ENCODE measurements at places on chromosomes 7 and 10.

- no peak for DNase-seq
Measured at GRCh38 chr7:777728-778078, 50.6 kb upstream of the PRKAR1B start.

- DNase-seq = no peak
Measured at GRCh38 chr7:30503274-30504212, 1.1 kb downstream of the GGCT start.

DNA sequence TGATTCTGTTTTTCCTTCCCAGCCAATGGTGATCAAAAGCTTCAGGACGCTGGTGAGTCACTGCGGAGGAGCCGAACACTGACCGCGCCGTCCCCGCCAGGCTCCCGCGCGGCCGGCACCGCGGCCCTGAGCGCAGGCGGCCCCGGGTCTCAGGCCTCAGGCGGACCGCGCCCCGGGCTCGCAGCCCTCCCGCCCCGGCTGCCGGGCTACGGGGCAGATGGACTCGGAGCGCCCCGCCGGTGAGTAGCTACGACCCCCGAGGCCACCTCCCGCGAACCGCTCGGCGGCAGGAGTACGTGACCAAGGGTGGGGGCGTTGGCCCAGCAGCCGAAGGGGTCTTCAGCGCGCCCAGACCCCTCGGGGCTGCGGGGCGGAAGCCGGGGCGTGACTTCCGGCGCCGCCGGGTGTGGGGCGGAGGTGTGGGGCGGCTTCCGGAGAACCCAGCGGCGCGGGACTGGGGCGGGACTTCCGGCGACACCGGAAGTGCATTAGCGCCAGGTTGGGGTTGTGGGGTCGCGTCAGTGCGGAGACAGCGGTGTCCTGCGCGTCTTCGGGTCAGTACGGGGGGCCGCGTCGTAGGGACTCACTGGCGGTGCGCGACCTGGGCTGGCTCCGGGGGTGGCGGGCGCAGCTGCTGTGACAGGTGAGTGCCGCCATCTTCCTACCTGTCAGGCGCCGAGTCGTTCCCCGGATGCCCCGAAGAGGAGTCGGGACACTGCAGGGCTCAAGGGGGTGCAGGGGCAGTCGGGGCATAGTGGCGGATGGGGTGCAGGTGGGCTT, at the start of gene WDR37:
WDR37 (plus strand) TSS at position 60 of the 780 bp plus-strand sequence. CDS start 15,771 bp downstream, outside the sequence.
- DNase-seq = peak; percentile 79

DNA sequence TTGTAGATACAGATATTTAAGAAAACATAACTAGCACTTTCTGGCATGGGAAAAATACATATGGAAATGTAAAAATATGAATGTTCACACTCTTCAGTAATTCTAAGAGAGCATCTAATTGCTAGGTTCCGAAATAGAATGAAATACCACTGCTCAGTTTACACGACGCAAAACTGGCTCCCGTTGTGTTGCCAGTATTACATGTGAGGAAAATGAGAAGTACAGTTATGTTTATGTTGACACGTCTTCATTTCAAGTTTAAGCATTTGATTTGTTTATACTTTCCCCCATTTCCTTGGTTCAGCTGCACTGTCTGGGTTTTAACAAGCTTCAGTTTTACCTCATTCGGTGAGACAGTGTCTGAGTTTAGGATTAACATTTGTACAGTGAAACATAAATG, 275.8 kb upstream of the SEMA3D start:
- DNase-seq = no peak

Measured in activated T-cell treated with anti-CD3 and anti-CD28 coated beads for 1 hour (primary cell).